ENCODE measurements at places on chromosomes 1 and 21.

GRCh38 chr1:192284927-192285326 lies 31.9 kb upstream of the RGS21 start:
- H3K27me3 ChIP-seq = no peaks in the 10 kb centered on the region
- no peak for DNase-seq
- no peak overlapping the region for H3K27ac ChIP-seq
- no peaks in the 10 kb centered on the region for H3K36me3 ChIP-seq
- no peak overlapping the region for H3K4me3 ChIP-seq
- H3K4me1 ChIP-seq = no peaks in the 10 kb centered on the region

- no peaks in the 10 kb centered on the region for H3K4me1 ChIP-seq
- H3K27ac ChIP-seq = no peak overlapping the region
- DNase-seq = no peak
- no peak overlapping the region for H3K4me3 ChIP-seq
- no peaks in the 10 kb centered on the region for H3K36me3 ChIP-seq
Observed at GRCh38 chr1:151611288-151611790, 511 bp upstream of the SNX27 start.

DNA sequence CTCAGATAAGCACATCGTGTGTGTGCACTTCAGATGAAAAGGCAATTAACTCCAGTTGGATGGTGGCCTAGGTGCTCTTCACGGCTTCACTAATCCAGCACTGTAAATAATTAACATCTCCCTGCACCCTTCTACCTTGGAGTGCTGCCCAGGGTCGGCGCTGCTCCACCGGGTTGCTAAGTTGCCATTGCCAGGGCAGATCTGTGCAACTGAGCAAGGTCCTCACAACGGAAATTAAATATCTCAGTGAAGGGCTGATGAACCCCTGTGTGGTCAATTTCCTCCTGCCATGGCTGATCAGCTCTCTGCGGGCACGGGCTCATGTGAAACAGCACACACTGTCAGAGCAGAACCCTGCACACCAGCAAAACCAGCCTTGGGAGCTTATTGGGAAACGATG lies 63.2 kb downstream of the SYDE2 start:
- no peaks in the 10 kb centered on the region for H3K27me3 ChIP-seq
- H3K4me3 ChIP-seq = no peak overlapping the region
- no peaks in the 10 kb centered on the region for H3K36me3 ChIP-seq
- peaks cover 4% of the 10 kb centered on the region for H3K4me1 ChIP-seq

- DNase-seq = peak; percentile 58
- H3K4me1 ChIP-seq = peaks cover 2% of the 10 kb centered on the region
- no peak overlapping the region for H3K27ac ChIP-seq
Observed at GRCh38 chr1:100606438-100606837, 68.5 kb downstream of the GPR88 start.

GRCh38 chr1:112533029-112533428 lies 24.3 kb downstream of the WNT2B start:
- H3K27ac ChIP-seq = no peak overlapping the region
- no peak overlapping the region for H3K4me3 ChIP-seq
- no peak for DNase-seq

GRCh38 chr21:14382486-14382834 lies 486 bp downstream of the HSPA13 start:
- H3K27me3 ChIP-seq = no peaks in the 10 kb centered on the region
- H3K4me1 ChIP-seq = peaks cover 2% of the 10 kb centered on the region
- H3K27ac ChIP-seq = peak overlapping the region; percentile 86
- H3K36me3 ChIP-seq = peaks cover 29% of the 10 kb centered on the region
- DNase-seq = no peak

DNA sequence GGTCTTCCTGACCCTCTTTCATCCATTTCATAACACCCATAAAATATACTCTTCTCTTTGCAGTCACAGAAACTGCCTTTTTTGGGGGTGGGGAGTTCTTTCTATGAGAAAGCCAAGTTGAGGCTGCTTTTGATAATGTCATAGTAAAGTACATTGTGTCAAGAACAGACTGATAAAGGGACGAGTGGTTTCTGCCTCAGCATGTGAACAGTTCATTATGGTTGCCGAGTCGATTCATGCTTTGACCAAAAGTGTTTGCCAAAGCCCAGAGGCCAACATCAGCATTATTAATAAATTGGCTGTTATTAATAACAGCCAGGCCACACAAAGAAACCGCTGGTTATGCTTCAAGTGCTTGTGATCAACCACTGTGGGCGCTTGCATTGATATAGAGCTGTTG lies 162.0 kb downstream of the HUNK start:
- no peaks in the 10 kb centered on the region for H3K36me3 ChIP-seq
- peak; percentile 17 for DNase-seq
- H3K4me1 ChIP-seq = no peaks in the 10 kb centered on the region

GRCh38 chr1:15206418-15207030 lies 40.5 kb upstream of the FHAD1 start:
- H3K36me3 ChIP-seq = no peaks in the 10 kb centered on the region
- H3K4me1 ChIP-seq = peaks cover 23% of the 10 kb centered on the region
- H3K27ac ChIP-seq = peak overlapping the region; percentile 74
- H3K4me3 ChIP-seq = no peak overlapping the region
- DNase-seq = peak; percentile 62

GRCh38 chr1:160089883-160090282 lies 8.5 kb downstream of the IGSF8 start:
- no peaks in the 10 kb centered on the region for H3K4me1 ChIP-seq
- no peaks in the 10 kb centered on the region for H3K36me3 ChIP-seq
- peaks cover 14% of the 10 kb centered on the region for H3K27me3 ChIP-seq
- no peak overlapping the region for H3K4me3 ChIP-seq
- DNase-seq = no peak

DNA sequence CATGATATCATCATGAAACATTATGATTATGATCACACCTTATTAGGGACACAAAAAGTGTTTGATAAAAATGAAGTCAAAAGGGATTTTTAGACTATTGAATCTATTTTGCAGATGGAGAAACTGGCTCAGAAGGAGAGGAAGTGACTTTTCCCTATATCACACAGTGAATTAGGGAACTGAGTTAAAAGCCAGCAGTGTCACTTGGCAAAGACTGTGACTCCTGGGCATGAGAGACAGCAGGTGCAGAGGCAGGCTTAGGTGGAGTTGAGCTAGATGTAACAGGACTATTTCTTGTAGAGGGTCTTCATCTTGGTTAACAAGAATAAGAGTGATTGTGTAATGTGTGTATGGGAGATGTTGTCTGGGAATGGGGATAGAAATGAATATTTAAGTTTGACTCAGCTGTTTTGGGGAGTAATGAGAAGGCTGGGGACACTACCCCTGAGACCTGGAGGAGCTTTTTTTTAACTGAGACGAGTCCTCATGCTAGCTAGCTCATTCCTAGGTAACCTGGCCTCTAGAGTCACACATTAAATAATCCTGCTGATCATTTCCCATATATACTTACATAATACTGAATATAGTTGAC lies 1.0 kb upstream of the CD84 start:
- no peak for DNase-seq
- H3K27me3 ChIP-seq = no peaks in the 10 kb centered on the region
- no peak overlapping the region for H3K27ac ChIP-seq
- H3K36me3 ChIP-seq = no peaks in the 10 kb centered on the region

DNA sequence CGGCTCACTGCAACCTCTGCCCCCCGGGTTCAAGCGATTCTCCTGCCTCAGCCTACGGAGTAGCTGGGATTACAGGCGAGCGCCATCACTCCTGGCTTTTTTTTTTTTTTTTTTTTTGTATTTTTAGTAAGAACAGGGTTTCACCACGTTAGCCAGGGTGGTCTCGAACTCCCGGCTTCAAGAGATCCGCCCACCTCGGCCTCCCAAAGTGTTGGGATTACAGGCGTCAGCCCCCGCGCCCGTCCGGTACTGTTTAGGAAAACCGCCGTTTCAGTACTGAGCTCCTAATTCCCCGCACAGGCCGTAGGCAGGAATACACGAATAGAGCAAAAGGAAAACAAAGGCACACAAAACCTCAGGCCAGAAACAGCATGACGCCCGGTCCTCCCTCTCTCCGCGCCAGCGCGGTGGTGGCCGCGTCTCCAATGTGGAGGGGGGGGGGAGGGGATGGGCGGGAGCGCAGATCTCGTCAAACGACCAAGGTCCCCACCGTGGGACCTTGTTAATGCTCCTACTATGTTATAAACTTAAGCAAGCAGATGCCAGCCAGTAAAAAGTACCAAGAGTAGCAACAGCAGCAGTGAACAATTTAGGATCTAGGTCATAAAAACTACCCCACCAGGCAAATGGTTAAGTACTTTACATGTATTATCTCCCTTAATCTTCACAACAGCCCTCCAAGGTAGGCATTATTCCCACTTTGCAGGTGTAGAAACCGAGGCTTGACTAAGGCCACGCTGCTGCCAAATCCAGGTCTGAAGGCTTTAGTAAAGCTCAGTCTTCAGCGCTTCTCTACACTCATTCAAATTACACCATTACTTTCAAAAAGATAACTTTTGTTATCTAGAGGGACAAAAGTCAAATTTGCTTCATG lies 648 bp upstream of the ADAR start:
- H3K4me1 ChIP-seq = peaks cover 14% of the 10 kb centered on the region
- no peaks in the 10 kb centered on the region for H3K27me3 ChIP-seq
- H3K36me3 ChIP-seq = peaks cover 15% of the 10 kb centered on the region
- DNase-seq = peak; percentile 92
- H3K4me3 ChIP-seq = peak overlapping the region; percentile 90

- no peaks in the 10 kb centered on the region for H3K36me3 ChIP-seq
- no peaks in the 10 kb centered on the region for H3K27me3 ChIP-seq
- peak; percentile 57 for DNase-seq
- H3K4me1 ChIP-seq = peaks cover 24% of the 10 kb centered on the region
Observed at GRCh38 chr1:39106801-39107327, 80.7 kb downstream of the NDUFS5 start.

- H3K27ac ChIP-seq = no peak overlapping the region
- H3K27me3 ChIP-seq = no peaks in the 10 kb centered on the region
- H3K4me3 ChIP-seq = no peak overlapping the region
- H3K36me3 ChIP-seq = no peaks in the 10 kb centered on the region
- DNase-seq = no peak
Observed at GRCh38 chr1:119298687-119299303, 69.8 kb upstream of the HAO2 start.

DNA sequence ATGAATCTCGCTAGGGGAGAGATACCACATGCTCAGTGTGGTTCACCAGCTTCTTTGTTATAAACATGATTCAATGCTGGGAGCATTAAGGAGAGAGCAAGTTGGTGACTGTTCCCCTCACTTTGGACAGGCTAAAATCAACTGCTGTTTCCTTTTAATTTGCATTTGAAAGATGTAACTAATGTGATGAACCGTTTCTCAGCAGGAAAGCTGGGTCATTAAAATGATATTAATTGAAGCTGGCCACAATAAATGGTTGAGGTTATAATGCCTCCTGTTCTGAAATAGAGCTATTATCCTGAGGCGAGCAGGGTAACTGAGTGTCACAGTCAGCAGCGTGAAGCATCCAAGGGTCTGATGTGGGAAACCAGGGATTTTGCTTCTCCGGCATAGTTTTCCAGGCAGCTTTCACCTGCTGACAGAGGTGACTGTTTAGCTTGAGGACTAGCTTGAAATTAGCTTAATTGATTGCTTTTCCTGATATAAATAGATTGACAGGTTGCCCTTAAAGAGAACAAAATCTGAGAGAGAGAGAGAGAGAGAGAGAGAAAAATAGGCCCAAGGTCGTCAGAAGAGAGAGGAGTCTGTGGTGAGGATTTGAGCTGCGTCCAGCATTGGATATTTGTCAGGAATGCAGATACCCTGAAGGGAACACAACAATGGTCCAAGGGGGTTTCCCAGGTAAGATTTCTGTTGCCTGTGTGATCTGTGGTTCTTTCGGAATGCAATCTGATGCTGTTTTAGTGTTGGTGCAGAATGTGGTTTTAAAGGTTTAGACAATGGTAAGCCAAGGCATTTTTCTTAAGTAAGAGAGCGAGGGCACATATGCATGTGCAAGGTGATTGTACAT lies 209.7 kb downstream of the PATJ start:
- peak overlapping the region; percentile 6 for H3K4me3 ChIP-seq
- DNase-seq = peak; percentile 72
- no peaks in the 10 kb centered on the region for H3K27me3 ChIP-seq
- H3K4me1 ChIP-seq = peaks cover 6% of the 10 kb centered on the region
- no peaks in the 10 kb centered on the region for H3K36me3 ChIP-seq

DNA sequence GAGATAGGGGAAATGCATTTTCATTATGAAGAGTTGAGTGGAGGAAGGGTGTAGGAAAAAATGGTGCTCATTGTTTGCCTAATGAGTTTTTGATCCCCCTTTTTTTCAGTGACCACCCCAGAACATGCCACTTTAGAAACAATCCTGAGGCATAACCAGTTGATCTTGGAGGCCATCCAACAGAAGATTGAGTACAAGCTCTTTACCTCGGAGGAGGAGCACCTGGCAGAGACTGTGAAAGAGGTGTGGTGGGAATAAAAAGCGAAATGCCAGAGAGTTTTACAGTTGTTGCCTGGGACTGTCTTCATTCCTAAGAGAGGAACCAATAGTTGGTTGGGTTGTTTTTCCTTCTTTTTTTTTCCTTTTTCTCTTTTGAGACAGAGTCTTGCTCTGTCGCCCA lies 54.3 kb upstream of the EPHA8 start:
- H3K27me3 ChIP-seq = no peaks in the 10 kb centered on the region
- no peak overlapping the region for H3K4me3 ChIP-seq
- peaks cover 75% of the 10 kb centered on the region for H3K36me3 ChIP-seq
- DNase-seq = no peak
- H3K27ac ChIP-seq = no peak overlapping the region
- H3K4me1 ChIP-seq = peaks cover 4% of the 10 kb centered on the region

DNA sequence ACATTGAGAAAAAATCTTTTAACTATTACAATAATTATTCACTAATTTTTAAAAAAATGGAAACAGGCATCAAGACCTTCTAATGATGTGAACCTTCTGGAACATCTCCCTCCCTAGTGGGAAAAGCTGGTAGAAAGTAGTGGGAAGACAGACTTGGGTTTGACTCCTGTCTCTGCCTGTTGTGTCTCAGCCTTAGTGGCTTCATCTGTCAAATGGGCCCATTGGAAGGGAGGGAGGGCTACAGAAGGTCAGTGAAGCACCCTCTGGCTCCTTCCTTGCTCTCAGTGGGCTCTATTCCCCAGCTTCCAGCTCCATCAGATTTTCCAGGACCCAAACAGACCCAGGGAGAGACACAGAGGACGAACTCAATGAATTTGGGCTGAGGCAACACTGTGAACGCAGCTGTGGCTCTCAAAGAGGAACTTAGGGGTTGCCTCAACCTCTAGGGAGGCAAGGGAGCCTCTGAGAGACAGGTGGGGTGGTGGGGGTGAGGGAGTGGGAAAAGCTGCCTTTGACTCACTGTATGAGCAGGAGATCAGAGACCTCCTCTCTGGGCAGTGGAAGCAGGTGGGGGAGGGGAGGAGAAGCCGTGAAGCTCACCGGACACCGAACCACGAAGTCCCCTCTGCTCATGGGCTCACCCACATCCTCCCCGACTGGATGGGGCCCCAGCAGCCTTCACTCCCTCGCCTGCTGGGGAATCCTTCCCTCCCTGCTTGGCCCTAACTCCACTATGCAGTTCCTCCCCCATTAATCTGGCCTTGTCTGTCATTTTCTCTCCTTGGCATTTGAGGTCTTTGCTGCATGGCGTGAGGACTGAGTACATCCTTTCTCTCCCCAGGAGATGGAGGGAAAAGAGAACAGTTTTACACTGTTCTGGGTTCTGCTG lies 4.5 kb downstream of the CNR2 start:
- H3K4me1 ChIP-seq = no peaks in the 10 kb centered on the region
- H3K27me3 ChIP-seq = peaks cover 17% of the 10 kb centered on the region
- no peaks in the 10 kb centered on the region for H3K36me3 ChIP-seq
- no peak overlapping the region for H3K27ac ChIP-seq

GRCh38 chr21:34017039-34017961 lies 56.1 kb upstream of the MRPS6 start:
- H3K4me1 ChIP-seq = no peaks in the 10 kb centered on the region
- no peaks in the 10 kb centered on the region for H3K27me3 ChIP-seq
- no peak overlapping the region for H3K4me3 ChIP-seq
- H3K27ac ChIP-seq = no peak overlapping the region

- H3K27ac ChIP-seq = no peak within 1 kb of the TSS
- H3K4me3 ChIP-seq = no peak within 1 kb of the TSS
- no peaks in the 10 kb centered on the region for H3K27me3 ChIP-seq
- H3K36me3 ChIP-seq = no peaks in the 10 kb centered on the region
- no peaks in the 10 kb centered on the region for H3K4me1 ChIP-seq
Observed at GRCh38 chr1:152946651-152947256, at the start of gene SPRR5. Gene SPRR5, plus strand, starts transcription at chr1:152947206. Its CDS starts 1,349 bp downstream, at chr1:152948555.

Measured in endodermal cell (in vitro differentiated cells).